ENCODE measurements at places on chromosomes 4 and X.

DNA sequence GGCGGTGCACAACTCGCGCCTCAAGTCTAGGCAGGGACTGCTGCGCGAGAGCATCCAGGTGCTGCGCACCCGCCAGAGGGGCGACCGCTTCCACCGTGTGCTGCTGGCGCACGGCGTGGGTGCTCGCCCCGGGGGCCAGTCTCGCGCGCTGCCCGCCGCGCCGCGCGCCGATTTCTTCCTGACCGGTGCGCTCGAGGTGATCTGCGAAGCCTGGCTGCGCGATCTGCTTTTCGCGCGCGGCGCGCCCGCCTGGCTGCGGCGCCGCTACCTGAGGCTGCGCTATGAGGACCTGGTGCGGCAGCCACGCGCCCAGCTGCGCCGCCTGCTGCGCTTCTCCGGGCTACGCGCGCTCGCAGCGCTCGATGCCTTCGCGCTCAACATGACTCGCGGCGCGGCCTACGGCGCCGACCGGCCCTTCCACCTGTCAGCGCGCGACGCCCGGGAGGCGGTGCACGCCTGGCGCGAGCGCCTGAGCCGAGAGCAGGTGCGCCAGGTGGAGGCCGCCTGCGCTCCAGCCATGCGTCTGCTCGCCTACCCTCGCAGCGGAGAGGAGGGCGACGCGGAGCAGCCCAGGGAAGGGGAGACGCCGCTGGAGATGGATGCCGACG, 1.3 kb downstream of the CHST7 start:
- DNase-seq, result no peak

GRCh38 chr4:98305576-98305975, 44.4 kb downstream of the RAP1GDS1 start:
- DNase-seq, result no peak

DNA sequence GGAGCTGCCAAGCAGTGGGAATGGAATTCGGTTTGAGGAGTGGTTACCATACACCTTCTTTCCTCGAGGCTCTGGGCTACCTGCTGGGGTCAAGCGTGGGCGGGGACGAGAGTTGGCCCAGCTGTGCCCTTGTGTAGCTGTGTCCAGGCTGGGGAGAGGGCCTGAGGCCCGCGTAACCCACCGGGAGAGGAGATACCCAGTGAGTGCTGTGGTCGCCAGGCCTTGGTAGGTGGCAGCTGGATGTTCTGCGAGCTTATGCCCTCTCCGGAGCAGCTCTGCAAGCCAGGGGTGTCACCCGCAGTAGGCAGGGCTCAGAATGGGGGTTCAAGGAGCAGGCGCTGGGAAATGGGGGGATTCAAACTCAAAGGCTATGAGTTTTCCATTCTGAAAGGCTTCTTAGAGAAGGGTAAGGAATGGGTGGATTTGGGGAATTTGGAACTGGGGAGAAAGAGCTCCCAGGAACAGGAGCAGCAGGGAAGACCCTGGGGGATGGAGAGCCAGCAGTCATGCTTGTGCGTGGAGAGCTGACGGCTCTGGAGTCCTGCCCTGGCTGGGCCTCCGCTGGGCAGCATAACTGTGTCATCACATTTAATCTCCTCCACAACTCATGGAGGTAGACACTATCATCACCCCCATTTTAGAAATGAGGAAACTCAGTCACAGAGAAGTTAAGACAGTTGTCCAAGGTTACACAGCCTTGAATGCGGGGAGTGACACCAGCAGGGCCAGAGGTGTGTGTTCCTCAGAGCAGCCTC, 117.5 kb downstream of the SORCS2 start:
- no peak for DNase-seq

GRCh38 chr4:30714408-30715031, 5.6 kb upstream of the PCDH7 start:
- no peak for DNase-seq

DNA sequence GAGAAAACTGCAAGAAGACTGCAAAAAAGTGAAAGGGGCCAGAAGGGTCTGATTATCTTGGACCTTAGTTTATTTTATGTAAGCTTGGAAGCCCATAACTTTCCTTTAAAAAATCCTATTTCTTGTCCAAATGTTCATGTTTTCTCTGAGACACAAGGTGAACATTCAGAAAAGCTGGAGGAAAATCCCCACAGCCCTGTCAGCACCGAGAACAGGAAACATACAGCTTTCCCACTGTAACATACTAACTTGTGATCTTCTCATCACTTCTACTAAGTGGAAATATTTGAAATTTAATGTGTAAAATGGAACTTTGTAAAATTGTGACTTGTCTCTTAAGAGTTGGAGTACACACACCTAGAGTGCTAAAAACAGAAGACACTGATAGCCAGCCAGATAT, 21.3 kb downstream of the GPR174 start:
- no peak for DNase-seq

DNA sequence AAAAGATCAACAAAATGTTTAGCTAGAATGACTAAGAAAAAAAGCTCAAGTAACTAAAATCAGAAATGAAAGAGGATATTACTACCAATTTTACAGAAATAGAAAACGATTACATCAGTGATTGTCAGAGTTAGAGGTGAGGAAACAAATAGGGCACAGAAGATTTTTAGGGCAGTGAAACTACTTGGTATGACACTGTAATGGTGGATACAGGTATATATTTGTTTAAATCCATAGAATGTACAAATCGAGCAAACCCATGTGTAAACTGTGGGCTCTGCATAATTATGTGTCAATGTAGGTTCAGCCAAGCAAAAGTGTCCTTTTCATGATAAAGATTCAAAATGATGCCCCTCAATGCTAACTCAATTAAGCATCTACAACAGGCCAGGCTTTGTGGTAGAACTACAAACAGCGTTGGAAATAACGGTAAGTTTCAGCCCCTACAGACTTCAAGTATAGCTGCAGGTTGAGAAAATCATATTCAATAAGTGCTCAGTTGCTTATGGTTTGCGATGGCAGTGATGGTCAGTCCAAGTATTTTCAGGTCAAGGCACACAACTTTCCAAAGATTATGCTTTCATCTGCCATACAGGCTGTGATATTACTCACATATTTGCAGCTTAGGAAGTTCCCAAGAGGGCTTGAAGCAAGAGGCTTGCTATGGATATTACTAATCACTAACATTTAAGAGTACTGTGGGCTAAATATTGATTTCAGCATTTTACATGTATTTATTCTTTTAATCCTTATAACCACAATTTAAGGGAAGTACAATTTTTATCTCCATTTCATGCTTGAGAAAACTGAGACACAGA, 158.6 kb downstream of the TET2 start:
- DNase-seq, result no peak

- no peak for DNase-seq
These were observed 15.9 kb upstream of the ADRA2C start for GRCh38 chr4:3750334-3750733.

DNA sequence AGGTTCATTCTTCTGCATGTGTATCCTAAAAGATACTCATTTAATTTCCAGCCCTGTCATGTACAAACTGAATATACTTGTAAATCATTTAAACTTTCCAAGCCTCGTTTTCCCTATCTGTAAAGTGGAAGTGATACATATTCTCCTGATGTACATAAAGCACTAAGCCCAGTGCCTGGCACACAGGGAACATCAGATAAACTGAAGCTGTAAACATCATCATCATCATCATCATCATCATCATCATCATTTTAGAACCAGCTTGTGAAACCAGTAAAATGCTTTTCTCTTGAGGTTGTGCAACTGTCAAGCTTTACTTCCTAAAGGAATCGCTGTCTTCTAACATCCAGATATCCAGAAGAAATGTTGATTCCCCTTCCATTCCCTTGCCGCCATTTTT, 83.3 kb upstream of the ANXA3 start:
- DNase-seq, result no peak

GRCh38 chr4:173074501-173074946, 94.1 kb upstream of the GALNT7 start:
- DNase-seq, result no peak

- no peak for DNase-seq
These were observed 555.0 kb upstream of the DIPK2B start for GRCh38 chrX:45755703-45756102.

DNA sequence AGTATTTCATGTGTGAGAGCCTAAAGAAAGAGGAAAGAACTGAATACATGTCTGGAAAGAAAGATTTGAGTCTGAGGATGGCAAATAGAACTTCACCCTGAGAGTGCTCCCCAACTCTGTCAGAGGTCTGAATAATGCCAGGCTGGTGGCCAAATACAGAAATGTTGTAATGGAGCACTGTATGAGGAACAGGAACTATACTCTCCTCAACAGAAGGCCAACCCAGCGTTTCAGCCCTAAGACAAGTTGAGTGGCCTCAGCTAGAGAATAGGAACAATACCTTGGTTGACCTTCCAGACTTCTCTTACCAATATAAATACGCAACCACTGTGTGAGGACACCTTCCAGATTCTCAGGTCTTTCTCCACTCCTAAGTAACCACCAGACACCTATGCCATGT, 94.5 kb upstream of the STIM2 start:
- DNase-seq, result no peak

- no peak for DNase-seq
These were observed 1352.1 kb upstream of the DIAPH2 start for GRCh38 chrX:95332530-95332929.

GRCh38 chr4:83362492-83363329, 28.1 kb upstream of the HPSE start:
- DNase-seq, result no peak

GRCh38 chrX:34563804-34564203, 93.3 kb downstream of the TMEM47 start:
- no peak for DNase-seq

GRCh38 chr4:3343358-3343757, 50.5 kb downstream of the RGS12 start:
- DNase-seq, result no peak

DNA sequence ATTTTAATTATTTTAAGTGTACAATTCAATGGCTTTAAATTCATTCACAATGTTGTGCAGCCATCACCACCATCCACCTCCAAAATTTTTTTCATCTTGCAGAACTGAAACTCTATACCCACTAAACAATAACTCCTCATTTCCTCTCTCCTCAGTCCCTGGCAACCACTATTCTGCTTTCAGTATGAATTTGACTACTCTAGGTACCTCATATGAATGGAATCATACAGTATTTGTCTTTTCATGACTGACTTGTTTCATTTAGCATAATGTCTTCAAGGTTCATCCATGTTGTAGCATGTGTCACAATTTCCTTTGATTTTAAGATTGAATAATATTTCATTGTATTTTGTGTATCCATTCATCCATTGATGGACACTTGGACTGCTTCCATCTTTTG, 46.9 kb downstream of the KIF4A start:
- DNase-seq, result no peak

DNA sequence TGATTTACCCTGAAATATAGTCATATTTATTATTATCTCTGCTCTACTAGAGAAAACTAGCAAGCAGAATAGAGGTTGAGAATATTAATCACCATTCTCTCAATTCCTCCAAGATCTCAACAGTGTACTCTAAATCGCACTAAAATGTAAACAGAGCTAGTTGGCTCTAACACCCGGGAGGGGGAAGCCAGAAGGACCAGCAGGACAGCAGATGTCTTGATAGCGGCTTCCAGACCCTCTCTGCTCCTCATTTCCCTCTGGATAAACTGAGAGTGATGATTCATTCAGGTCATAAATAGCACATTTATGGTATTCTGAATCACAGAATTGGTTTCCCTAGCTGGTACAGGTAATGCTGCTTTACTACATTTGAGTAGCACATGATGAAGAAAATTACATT, 82.5 kb downstream of the TBC1D9 start:
- DNase-seq, result no peak

GRCh38 chrX:66672106-66672505, 33.2 kb upstream of the EDA2R start:
- DNase-seq, result no peak

GRCh38 chr4:65917486-65917885, 247.2 kb upstream of the EPHA5 start:
- DNase-seq, result no peak

- DNase-seq, result no peak
These were observed 34.0 kb downstream of the WDFY3 start for GRCh38 chr4:84932462-84932861.

DNA sequence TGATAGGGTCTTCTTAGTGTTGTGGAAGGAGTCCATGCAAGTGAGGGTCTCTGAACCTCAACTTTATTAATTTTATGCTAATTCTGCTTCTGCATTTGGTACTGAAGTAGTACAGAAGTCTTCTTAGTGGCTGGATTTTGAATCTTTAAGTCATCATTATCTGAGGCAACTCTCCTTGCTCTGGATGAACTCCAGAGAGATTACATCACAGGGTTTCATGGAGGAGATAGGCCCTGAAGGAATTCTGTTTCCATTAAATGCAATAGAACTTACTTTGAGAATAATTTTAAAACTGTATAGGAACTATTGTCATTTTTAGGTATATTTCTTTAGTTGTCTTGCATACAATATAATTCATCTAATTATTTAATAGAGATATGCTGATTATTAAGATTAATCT, 451.2 kb downstream of the FAT4 start:
- no peak for DNase-seq

GRCh38 chr4:101356928-101357327, 9.6 kb upstream of the PPP3CA start:
- no peak for DNase-seq

DNA sequence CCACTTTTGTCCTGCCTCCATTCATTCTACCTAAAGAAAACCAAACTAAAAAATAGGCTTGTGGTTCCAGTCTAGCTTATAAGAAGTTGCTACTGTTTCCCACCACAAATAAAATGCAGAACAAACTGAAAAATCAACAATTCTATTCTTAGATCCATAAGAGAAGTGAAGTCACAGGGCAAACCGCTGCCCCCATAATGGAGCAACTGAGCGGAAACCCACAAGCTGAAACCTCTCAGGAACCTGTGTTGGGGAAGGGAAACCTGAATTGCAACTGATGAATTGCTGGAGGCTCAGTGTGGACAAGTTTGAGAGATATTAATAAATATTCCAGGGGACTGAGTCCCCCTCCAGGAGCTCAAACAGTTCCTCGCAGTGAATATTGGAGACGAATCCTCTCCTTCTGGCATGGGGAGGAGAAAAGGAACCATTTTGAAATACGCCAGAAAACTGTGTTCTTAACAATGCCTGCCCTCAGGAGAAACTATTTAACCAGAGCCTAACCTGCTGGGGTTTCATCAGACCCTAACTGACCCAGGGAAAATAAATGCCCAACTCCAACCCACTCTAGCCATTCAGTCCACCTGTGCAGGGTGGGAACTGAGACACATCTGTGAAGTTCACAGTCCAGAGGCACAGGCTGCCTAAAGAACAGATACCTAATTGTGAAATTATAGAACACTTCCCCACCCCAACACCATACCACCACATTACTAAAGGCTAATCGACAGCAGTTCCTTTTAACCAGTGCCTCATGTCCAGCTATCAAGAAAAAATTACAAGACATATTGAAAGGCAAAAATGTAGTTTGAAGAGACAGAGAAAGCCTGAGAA, 22.8 kb upstream of the SH3RF1 start:
- no peak for DNase-seq

- no peak for DNase-seq
These were observed 40.3 kb downstream of the EFNB1 start for GRCh38 chrX:68868902-68869800.

GRCh38 chr4:77711469-77711868, 105.8 kb downstream of the CXCL13 start:
- no peak for DNase-seq

DNA sequence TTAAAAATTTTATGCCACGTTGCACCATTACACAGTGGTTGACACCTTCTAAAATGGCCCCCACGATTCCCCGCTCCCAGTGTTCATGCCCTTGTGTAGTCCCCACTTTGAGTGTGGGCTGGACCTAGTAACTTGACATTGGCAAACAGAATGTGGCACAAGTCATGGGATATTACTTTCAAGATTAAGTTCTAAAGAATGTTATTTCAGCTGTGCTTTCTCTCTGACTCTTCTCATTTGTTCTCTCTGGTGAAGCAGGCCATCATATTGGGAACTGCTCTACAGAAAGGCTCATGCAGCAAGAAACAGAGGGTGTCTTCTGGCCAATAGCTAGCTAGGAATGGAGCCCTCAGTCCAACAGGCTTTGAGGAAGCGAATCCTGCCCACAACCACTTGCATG, 67.1 kb downstream of the ATXN3L start:
- no peak for DNase-seq

Data from activated T-cell treated with anti-CD3 and anti-CD28 coated beads for 24 hours (primary cell).